GF-D8 (cell line): ENCODE measurements at places on chromosomes 13 and 19.

DNA sequence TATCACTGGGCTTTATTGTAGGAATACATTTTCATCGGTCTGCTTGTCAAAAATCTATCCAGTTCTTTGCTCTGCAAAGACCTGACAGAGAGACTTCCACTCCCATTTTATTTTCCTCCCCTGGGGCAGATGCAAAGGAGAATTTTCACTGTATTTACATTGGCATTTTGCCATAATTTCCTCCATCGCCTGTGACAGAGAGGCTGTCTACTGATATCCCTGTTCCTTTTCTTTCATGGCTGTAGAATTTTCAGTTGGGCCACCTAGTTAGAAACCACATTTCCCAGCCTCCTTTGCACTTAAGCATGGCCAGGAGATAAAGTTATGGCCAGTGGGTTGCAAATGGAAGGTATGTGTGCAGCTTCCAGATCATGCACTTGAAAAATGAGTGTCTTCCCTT lies 89.3 kb downstream of the NUFIP1 start:
- DNase-seq, result no peak

DNA sequence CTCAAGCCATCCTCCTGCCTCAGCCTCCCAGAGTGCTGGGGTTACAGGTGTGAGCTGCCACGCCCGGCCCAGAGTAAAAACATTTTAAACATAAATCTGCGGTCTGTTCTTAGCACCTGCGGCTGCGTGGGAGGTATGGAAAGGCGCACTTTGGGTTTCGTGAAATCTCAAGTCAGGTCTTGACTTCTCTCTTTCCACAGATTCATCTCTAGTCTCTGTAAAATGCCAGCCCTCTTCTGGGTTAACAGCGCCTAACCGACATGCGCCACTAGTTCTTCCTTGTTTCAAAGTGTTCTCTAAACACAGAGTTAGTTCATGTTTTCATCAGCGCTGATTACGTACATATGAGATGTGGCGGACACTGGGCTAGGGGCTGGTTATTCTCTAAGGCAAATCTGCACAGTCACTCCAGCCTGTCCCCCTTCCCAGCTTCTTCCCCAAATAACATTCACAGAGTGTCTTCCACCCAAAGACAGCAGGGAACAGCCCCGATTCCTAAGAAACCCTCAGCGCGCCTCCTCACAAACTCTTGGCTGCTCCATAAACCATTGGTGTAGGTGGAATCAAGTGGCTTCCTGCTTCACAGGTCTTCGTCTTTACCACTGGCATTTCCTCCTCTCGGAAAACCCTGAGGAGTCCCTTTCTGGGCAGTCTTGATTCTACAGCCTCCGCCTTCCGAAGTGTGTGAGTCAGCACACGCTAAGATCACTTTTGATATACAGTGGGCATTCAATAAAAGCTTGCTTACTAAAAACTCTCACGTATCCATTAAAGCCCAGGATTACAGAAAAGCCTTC lies 1.4 kb downstream of the PARP4 start:
- DNase-seq, result peak; percentile 53

GRCh38 chr13:71632721-71633120 lies 234.3 kb downstream of the DACH1 start:
- no peak for DNase-seq

DNA sequence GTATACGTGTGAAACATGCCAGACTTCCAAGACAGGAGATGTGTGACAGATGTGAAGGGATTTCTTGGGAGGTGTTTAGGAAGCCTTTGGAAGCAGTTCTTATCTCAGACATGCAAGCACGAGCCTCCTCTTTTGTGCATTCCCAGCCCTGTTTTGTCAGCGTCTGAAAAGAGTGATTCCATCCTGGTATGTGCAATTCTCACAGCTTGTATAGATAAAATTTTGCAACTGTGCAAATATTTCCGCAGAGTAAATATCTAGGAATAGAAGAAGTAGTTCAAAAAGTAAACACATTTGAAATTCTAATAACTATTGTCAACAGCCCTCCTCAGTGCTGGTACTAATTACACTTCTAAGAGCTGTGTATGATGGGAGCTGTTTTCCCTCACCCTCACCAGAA lies 72.3 kb upstream of the C1QTNF9B start:
- no peak for DNase-seq

GRCh38 chr19:13952931-13953531 lies 722 bp downstream of the DCAF15 start:
- DNase-seq, result no peak

DNA sequence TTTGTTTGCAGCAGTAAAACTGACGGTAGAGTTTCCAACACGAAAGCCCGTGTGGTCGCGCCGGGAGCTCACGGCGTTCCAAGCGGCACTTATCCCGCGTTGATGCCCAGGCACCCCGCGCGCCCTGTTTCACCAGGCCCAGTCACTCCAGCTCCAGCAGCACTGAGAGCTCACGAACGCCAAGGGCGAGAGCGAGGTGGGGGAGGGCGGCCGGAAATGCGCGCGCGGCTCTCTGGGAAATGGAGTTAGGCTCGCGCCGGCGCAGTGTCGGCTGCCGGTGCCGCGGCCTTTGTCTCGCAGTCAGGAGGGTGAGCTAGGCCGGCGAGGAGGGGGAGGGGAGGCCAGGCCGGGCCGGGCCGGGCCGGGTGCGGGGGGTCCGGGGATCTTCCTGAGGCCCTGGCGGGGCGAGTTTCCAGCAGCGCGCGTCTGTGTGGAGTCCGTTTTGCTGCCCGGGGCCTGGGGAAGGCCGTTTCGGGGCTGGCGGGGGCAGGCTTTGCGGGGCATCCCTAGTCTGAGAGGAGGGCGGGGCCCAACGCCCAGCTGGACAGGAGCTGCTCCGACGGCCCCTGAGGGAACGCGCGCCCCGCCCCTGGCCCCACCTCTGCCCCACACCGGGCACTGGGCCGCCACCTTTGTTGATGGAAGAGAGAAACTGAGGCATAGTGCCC lies at the start of gene ZNF135:
Gene ZNF135, plus strand, starts transcription at position 280 of the 668 bp plus-strand sequence. CDS start 721 bp downstream, outside the sequence.
- DNase-seq, result peak; percentile 36

- no peak for DNase-seq
These were observed 206.3 kb downstream of the RAP2A start for GRCh38 chr13:97640268-97640667.

- no peak for DNase-seq
These were observed 1020.5 kb upstream of the SLC10A2 start for GRCh38 chr13:104086759-104087158.

GRCh38 chr13:22589880-22590279 lies 590.9 kb upstream of the SGCG start:
- no peak for DNase-seq

- DNase-seq, result peak; percentile 58
These were observed 15.0 kb upstream of the NANOS3 start for GRCh38 chr19:13861714-13862531.

DNA sequence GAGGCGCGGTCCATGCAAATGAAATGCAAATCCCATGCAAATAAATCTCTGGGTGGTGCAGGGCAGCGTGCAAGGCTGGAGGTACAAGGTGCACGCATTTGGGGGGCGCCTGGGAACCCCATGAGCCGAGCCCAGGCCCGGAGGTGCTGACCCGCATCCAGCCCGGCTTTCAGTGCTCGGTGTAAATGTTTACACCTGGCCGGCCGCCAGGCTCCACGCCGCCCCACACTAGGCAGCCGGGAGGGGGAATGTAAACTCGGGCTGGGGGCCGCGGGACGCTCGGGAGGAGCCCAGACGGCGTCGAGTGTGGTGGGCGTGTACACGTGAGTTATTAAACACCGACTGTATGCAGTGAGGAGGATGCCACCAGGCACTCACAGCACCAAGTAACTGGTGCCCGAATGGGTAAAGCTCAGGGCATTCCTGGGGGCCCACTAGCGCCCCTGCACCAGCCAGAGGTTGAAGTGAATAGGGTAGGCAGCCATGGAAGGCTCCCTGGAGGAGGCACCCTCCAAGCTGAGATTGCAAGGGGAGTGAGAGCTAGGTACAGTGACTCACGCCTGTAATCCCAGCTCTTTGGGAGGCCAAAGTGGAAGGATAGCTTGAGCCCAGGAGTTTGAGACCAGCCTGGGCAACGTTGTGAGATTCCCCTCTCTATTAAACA lies 17.2 kb downstream of the FUT6 start:
- no peak for DNase-seq

DNA sequence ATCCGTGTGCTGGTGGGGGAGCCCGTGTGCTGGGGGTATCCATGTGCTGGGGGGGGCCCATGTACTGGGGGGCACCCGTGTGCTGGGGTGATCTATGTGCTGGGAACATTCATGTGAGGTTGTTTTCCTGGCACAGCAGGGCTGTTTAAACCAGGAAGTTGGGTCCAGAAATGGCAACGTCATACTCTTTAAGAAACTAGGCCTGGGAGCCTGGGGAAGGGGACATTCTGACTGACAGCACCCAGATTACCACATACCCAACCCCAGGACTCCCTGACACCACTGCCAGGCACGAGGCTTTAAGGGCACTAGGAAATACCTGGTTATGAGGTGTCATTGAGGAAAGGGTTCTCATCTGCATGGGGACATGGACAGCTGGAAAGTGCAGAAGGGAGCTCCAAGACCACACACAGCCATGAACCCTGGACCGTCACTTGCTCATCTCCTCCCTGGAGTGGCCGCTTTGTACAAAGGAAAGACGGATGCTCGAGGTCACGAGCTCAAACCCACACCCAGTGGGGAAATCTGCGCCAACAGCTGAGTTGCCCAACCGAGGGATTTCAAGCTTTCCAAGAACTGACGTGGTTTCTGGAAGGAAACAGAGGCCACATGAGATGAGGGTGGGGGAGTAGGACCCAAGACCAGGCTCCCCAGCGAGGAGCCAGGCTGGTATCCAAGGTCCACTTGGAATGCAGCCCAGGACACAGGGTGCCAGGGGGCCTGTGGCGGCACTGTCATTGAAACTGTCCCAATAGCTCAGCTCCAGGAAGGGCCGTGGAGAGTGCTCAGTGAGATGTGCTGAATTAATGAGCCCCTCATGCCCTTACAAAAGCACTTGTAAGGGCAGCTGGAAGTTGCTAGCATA lies 40.9 kb downstream of the RAB20 start:
- DNase-seq, result peak; percentile 98

DNA sequence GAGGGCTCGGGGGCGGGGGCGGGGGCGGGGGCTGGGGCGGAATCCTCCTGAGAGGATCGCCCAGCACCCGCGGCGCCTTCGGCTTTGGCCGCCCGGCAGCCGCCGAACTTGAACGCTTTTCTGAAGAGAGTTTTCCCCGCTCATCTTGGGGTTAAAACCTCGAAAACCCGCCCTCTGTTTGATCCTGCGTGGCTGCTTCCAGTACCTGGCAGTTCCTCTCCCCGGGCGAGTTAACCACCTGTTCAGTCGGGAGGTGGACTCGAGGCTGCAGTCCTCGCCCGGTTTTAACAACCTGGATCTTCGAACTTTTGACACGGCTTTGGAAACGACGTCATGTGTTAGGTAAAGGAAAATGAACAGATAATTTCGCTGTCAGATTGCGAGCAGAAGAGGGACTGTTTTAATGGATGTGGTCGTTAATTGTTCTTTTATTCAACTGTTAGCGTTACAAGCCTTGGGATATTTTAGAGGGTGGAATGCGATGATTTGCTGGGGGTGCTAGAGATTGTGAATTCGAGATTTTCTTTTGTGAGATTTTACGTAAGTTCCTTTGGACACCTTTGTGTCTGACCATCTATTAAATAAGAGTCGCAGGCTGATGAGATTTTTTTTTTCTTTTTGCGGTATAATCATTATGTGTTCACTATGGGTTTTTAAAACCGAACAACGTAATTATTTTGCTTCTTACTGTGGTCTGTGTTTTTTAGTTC lies 1.0 kb downstream of the FNDC3A start:
- DNase-seq, result peak; percentile 38

GRCh38 chr13:98377635-98378378 lies 199.1 kb downstream of the STK24 start:
- DNase-seq, result no peak

DNA sequence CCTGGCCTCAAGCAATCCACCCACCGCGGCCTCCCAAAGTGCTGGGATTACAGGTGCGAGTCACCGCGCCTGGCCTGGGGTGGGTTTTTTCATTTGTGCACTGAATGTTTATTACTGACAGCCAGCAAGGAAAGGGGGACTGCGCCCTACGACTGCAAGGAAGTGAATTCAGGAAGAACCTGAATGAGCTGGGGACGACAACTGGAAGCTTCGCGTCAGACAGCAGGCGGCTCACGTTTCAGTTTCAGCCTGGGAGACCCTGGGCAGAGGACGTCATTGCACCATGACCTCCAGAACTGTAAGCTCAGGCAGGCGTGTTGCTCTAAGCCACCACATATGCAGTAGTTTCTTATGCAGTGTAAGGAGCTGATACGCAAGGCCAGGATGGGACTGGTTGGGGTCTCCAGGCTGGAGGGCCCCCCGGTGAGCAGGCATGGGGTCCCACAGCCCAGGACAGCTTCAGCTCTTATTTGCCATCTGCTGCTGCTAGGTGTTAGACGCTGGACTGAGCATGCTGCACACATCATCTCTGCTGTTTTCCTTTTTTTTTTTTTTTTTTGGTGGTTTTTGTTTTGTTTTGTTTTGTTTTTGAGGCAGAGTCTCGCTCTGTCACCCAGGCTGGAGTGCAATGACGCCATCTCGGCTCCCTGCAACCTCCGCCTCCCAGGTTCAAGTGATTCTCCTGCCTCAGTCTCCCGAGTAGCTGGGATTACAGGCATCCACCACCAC lies 66.6 kb downstream of the GADD45B start:
- DNase-seq, result no peak

DNA sequence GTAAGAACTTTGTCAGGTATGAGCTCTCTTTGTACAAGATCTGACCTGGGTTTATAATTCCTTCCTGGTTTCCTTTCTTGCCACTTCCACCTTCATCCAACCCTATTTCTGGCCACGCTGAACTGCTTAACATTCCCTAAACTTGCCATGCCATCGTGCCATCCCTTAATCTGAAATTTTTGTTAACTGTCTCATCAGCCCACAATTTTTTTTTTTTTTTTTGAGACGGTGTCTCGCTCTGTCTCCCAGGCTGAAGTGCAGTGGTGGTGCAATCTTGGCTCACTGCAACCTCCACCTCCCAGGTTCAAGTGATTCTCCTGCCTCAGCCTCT lies 144.6 kb downstream of the GGACT start:
- DNase-seq, result no peak

GRCh38 chr13:72559716-72560115 lies 167.7 kb downstream of the MZT1 start:
- DNase-seq, result no peak

DNA sequence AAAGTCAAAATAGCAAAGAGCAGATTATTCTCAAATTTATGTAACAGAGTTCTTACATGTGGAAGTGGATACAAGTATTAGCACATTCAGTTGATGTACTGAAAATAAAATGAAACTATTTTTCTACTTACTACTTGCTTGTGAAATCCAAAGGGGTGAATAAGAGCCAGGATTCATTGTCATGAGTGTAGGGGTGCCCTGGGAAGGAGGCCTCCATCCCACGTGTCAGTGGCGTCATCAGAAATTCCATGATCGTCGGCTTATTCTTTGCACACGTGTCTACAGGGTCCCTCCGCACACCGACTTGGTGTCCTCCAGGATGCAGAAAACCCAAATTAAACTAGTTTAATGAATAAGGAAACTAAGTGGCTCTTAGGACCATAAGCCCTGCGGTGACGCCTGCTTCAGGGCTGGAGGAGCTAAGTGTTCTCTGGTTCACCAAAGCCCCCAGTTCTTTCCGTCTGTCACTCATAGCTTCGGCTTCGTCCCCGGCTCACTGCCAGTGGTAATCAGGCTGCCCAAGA lies 55.5 kb downstream of the IRS2 start:
- no peak for DNase-seq
